Right forelimb (tissue), 1 donor: ENCODE measurements at places on chromosomes 11 and 22.
A peak's percentile ranks its signal among the peaks of the same experiment; 100 is the strongest.

- no peak for DNase-seq
Measured at GRCh38 chr11:123338266-123338800, 91.7 kb upstream of the GRAMD1B start.

- peak; percentile 85 for DNase-seq
Measured at GRCh38 chr11:2156416-2157182, 4.4 kb downstream of the INS start.

DNA sequence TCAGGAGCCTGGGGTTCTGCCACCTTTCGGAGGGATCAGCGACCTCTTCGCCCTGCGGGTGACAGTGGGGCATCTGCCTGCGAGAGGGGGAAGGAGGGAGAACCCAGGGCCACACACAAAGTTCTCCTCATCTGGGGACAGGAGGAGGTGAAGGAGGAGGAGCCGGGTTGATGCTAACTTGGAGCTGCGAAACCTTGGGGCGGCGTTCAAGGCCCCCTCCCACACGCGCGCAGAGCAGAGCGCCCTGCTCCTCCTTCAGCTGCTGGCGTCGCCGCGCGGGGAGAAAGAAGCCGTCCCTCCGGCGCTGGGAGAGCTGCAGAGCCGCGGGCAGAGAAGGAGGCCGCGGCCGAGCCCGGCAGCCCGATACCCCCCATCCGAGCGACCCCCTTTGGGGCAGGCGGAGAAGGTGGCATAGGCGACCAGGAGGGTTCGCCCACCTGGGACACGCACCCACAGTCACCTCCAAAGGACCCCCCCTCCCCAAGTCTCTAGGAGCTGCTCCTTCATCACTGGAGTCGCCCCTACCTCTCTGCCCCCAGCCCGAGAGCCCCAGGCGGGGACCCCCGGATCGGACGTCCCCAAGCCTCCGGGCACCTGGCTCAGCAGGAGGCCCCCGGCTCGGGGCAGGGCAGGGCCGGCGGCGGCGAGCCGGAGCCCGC is at the start of gene RASD2:
Gene RASD2 (plus strand): TSS at position 237 of the 659 bp plus-strand sequence. CDS start 5,979 bp downstream, outside the sequence.
- no peak for DNase-seq

GRCh38 chr11:1149545-1149944 is 8.2 kb upstream of the MUC5AC start:
- no peak for DNase-seq

GRCh38 chr22:23301591-23301990 is 121.3 kb downstream of the BCR start:
- DNase-seq: no peak

DNA sequence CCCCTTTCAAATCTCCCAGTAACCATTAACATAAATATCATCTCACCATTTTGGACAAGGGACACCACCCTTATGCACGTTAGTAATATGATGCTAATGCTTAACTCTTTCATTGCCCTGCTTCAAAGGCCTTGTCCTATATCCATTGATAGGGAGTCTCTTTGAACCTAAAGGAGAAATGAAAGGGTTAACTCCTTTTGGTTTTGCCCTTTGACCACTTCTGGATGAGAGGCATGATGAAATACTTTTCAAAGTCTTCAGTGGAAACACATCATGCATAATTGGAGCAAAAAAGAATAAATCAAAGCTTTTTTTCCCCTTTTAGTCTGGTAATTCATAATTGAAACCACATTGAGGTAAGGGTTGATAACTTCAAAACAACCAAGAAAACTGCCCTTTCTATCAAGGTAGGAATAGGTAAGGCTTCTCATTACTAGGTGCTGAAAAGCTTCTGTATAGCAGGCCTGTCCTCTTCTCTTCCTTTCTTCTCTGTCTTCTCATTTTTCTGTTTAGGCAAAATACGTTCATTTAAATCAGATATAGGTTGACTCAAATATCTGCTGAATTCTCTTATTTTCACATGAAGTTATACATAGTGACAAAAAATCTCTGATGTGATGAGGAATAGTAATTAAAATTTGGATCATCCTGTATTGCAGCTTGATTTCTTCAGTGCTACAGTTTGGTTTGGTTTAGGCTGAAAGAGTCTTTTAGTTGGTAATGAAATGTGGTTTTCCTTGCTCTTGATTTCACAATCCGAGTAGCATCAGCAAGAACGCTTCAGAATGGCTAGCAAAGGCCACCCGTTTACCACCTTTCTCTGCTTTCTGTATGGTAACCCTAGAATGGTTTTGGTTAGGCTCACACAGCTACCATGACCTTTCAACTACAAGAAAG is 94.8 kb downstream of the EXT2 start:
- no peak for DNase-seq

DNA sequence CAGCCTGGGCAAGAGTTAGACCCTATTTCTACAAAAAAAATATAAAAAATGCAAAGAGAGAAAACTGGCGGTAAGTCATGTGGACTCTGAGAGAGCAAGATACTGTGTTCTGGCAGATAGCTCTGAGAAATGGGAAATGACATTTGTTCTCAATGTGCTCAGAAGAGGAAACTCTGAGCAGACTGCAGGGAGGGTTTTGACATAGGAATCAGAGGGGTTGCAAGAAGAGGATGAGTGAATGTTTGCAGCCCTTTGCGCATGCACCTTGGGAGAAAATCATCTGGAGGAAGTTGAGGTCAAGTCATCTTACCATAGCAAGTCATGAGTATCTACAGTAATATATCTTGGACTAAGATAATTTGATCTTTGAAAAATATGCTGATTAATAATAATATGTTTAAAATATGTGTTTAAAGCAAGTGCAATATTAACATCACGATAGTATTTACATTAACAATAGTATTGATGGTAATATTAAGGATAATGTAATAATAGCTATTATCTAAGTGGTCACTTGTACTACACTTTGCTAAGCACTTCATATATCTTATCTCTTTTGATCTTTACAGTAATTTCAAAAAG is 2.6 kb downstream of the ACER3 start:
- DNase-seq: no peak

- DNase-seq: no peak
Measured at GRCh38 chr11:80783561-80783960, 1342.7 kb upstream of the TENM4 start.

DNA sequence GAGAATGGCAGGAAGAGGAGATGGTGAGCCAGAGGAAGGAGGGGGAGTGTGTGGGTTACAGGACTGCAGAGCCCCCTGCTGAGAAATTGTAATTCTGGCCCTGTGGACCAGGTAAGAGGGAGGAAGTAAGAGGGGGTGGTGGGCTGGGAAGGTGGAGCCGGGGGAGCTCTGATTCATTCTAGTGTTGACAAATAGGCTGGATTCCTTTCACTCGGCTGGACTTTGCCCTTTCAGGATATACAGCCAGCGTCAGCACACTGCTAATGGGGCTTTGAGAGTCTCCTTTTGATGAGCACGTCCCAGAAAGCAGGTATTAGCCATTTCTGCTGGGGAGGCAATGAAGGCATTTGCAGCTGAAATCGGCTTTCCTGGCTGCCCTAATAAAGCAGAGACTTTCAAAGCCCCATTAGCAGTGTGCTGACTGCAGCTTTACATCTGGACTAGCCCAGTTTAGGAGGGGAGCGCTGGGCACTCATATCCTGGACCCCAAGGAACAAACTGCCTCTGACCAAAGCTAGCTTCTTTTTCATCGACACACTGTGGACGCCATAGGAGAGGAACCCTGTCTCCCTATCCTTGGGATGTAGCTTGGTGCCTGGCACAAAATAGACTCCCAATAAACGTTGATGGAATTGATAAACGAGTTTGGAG is 44.8 kb upstream of the CADM1 start:
- DNase-seq: no peak

GRCh38 chr22:38051900-38052862 is 5.0 kb upstream of the PICK1 start:
- peak; percentile 86 for DNase-seq

- no peak for DNase-seq
Measured at GRCh38 chr11:120344302-120345004, 8.2 kb downstream of the ARHGEF12 start.

DNA sequence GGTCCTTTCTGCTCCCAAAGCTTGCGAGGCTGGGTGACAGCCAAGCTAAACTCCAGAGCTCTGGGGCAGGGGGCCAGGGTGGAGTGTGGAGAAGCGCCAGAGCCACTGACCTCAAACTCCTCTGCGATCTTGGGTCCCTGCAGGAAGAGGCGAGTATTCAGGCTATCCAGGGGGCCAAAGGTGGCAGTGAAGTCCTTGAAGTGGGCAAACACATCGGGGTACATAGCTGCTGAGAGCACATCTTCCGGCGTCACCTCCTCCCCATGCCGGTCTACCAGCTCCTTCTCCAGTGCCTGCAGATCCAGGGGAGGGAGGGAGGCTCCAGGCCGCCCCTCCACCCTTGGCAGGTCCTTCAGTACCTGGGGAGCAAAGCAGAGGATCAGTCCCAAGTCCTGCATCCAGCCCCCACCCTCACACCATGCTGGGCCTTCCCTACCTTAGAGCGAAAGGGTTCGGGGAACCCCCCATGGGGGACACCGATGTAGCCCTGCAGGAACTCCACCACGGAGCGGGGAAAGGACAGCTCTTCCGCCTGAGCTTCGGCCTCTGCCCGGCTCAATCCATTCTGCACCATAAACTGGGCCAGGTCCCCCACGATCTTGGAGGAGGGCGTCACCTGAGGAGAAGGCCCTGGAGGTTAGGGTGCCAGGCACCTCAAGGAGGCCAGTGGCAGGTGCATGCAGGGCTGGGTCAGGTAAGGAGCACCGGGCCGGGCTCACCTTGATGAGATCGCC is 6.4 kb downstream of the RCE1 start:
- DNase-seq: no peak
